ENCODE measurements at places on chromosomes 16 and 17. TPM values are rescaled to one million over a fixed set of nuclear protein-coding genes. Genes with fewer than 3 reads are reported as not detected.
A peak's percentile ranks its signal among the peaks of the same experiment; 100 is the strongest.

ASGR1 gene
- total RNA-seq, result 1.3 TPM

FDXR gene
- 21.8 TPM for total RNA-seq

ZNRF1 gene
- total RNA-seq, result 52.3 TPM

HAGHL gene
- total RNA-seq, result 41.1 TPM

PIK3R6 gene
- total RNA-seq, result not detected

GRCh38 chr16:57660715-57661463 is 7.2 kb upstream of the ADGRG3 start:
- H3K4me1 ChIP-seq, result no peaks in the 10 kb centered on the region
- H3K27me3 ChIP-seq, result no peaks in the 10 kb centered on the region
- no peak overlapping the region for H3K27ac ChIP-seq
- no peak overlapping the region for H3K4me3 ChIP-seq
- no peaks in the 10 kb centered on the region for H3K36me3 ChIP-seq
- DNase-seq, result no peak

- no peaks in the 10 kb centered on the region for H3K27me3 ChIP-seq
- peak overlapping the region; percentile 96 for H3K27ac ChIP-seq
- peak overlapping the region; percentile 67 for H3K4me3 ChIP-seq
Measured at GRCh38 chr17:45222996-45223538, 1.4 kb downstream of the FMNL1 start.

DNA sequence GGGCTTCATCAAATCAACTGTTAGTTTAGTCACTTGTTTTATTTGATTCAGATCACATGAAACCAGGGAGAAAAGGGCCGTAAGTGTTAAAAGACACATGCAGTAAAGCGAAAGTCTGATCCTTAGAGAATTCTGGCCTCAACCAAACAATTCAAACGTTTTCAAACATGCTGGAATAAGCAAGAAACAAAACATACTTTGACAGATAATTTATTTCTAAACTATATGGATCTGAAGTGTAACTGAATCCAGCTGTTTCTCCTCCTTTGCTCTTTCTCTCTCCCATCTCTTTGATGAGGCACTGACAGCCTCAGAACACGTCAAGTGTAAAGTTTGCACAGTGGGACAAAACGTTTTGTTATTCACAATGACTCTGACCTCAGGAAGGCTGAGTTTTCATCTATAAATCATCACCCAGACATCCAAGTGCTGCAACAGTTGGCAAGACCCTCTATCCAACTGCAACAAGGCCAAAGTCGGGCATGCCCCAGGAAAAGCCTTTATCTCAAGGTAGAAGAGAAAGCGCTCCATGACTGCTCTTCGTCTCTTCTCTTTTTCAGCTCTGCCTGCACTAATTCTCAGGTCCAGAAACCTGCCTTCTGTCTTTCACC is 267.1 kb upstream of the MYOCD start:
- H3K4me1 ChIP-seq, result no peaks in the 10 kb centered on the region
- no peak overlapping the region for H3K27ac ChIP-seq
- no peak overlapping the region for H3K4me3 ChIP-seq
- no peak for DNase-seq
- H3K27me3 ChIP-seq, result no peaks in the 10 kb centered on the region

- no peak for DNase-seq
- no peaks in the 10 kb centered on the region for H3K36me3 ChIP-seq
- H3K27ac ChIP-seq, result no peak overlapping the region
- peaks cover 12% of the 10 kb centered on the region for H3K27me3 ChIP-seq
Measured at GRCh38 chr16:2358811-2359210, 18.3 kb upstream of the ABCA3 start.

DNA sequence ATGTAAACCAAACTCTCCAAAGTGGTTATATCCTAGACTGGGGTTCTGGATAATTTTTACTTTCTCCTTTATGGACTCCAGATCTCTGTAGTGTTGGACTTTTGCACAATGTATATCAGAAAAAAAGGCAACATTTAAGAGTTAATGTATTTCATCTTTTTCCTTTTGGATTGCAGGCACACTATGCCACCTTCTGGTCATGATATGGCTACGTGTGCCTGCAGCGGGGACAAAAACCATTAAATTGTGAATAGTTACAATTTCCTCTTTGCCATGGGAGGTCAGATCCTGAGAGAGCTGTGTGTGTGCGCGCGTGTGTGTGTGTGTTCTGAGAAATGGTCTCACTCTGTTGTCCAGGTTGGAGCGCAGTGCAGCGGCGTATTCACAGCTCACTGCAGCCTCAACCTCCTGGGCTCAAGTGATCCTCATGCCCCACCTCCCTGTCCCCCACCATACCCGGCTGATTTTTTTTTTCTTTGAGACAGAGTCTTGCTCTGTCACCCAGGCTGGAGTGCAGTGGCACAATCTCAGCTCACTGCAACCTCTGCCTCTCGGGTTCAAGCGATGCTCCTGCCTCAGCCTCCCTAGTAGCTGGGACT is 4.3 kb upstream of the SGF29 start:
- no peaks in the 10 kb centered on the region for H3K36me3 ChIP-seq
- H3K4me1 ChIP-seq, result no peaks in the 10 kb centered on the region
- DNase-seq, result no peak
- H3K27me3 ChIP-seq, result no peaks in the 10 kb centered on the region
- H3K27ac ChIP-seq, result no peak overlapping the region

DNA sequence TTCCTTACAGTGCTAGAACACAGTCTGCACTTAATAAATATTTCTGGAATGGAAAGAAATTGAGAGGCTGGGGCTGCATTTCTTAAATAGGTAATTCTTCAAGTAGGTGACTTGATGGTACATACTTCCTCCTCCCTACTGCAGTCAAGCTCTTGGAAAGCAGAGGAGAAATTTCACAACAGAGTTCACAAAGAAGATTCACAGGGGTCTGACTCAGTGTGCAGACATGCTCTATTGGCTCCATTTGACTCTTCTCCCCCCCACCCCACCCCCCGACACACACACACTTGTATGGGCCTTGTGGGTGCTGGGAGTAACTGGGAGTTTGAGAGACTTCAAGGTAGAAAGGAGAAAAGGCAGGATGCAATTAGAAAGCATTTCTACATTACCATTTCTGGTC is 6.2 kb upstream of the MYOCD start:
- no peaks in the 10 kb centered on the region for H3K4me1 ChIP-seq
- DNase-seq, result no peak
- no peaks in the 10 kb centered on the region for H3K36me3 ChIP-seq
- H3K4me3 ChIP-seq, result no peak overlapping the region
- no peak overlapping the region for H3K27ac ChIP-seq

- no peaks in the 10 kb centered on the region for H3K27me3 ChIP-seq
- no peak overlapping the region for H3K27ac ChIP-seq
Measured at GRCh38 chr17:14559264-14560119, 258.6 kb downstream of the HS3ST3B1 start.

DNA sequence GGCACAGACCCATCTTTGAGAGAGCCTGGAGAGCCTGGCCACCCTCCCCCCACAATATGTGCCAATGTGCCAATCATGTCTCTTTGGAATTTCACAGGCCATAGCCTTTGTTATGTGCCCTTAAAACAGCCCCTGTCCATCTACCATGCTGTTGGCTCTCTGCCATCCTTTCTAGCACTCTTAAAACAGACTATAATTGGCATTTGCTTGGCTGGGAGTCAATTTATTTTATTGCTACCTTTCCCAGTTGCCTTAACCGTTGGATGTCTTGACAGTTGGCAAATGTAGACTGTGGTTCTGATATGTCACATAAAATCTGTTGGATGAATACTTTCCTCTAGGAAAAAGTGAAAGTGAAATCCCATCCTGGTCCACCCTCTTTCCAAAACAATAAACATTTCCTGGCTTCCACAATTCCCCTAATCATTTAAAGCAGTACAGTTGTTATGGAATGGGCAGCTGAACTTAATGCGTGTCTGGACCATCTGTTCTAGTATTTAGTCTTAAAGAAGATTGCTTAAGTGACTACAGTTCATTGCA is 394.0 kb downstream of the KCNJ2 start:
- H3K4me1 ChIP-seq, result no peaks in the 10 kb centered on the region
- no peak overlapping the region for H3K27ac ChIP-seq
- H3K27me3 ChIP-seq, result no peaks in the 10 kb centered on the region

Measured in Panc1 (cell line).